GM12892 (cell line): ENCODE measurements at places on chromosomes 2 and 18.
A peak's percentile ranks its signal among the peaks of the same experiment; 100 is the strongest.

DNA sequence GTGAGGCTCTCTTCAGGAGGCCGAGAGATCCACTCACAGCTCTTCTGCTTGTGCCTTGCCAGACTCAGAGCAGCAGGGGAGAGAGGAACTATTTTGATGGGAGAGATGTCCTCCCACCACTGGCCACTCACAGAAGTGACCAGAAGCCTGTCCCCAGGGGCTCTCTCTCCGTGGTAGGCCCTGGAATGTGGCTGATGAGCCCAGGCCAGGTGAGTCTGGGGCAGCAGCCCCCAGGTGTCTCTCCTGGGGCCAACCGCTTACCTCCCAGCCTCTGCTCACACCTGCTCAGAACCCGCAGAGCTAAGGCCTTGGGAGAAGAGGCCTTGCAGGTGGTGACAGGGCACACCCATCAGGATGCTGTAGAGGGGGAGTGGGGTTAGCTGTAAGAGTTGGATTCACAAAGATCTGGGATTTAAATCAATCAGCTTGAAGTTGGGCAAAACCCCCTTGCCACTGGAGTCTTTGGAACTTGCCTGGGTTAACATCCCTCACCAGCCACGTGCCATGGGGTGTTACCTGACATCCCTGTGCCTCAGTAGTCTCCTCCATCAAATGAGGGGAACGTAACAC, 29.1 kb upstream of the ASB18 start:
- no peak for DNase-seq

GRCh38 chr2:127052057-127052770, 54.7 kb downstream of the BIN1 start:
- DNase-seq, result peak; percentile 13

DNA sequence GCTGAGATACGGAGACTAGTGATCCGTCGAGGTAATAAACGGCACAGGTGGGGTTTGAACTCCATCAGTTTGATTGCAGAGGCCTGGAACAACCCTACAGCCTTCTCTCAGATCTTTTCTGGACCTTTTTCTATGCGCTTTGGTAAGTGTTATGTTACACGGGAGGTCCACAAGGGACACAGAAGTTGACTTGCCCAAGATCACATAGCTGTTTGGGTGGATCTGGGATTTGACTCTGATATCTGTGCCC, 1.1 kb upstream of the DNPEP start:
- DNase-seq, result no peak

DNA sequence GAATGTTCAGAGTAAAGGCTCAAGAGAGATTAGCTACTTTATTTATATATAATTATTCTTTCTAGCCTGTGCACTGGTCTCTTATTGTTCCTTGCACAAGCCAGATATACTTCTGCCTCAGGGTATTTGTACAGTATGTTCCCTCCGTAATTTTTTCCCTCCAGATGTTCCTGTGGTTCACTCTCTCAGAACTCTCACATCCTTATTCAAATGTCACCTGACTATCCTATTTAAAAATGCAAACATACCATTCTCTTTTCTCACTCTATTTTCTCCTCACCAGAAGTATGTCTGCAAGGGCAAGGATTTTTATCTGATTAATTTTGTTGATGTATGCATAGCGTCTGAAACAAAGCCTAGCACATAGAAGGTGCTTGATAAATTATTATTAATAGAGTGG, 64.0 kb upstream of the CERS6 start:
- no peak for DNase-seq

- DNase-seq, result no peak
These were observed 62.5 kb downstream of the LYPD6B start for GRCh38 chr2:149100739-149101699.
